SW480 (cell line): ENCODE measurements at places on chromosomes 13 and 19.

DNA sequence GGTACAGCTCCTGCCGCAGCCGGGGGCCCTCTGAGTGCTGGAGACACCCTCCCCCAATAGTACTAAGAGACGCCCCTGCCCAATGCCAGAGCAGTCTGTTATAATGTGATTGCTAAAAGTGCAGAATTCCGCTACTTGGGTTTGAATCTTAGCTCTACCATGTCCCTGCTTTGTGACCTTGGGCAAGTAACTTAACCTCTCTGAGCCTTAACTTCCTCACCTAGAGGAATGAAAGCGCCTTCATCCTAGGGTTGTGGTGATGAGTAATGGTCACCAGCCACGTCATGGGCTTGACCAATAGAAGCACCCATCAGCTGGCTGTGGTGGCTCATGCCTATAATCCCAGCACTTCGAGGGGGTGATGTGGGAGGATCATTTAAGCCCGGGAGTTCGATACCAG, 6.5 kb downstream of the PLEKHG2 start:
- no peak for DNase-seq

DNA sequence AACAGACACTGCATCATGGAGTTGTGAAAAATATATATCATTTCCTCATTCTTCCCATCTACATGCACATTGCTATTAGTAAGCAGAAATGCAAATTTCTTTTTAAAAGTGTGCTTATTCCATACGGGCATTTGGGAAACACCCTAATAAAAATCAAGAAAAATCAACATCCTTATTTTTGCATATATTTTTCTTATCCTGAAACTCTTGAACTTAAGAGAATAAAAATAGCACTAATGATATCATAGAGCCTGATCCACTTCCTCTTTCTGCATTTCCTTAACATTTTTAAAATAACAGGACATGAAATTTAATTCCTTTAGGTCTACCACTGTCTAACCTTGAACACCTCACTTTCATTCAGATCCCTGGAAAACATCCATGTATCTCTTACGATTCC, 123.3 kb downstream of the VWA8 start:
- DNase-seq = no peak

- DNase-seq = no peak
Observed at GRCh38 chr19:39145180-39145953, 19.8 kb downstream of the PAK4 start.

DNA sequence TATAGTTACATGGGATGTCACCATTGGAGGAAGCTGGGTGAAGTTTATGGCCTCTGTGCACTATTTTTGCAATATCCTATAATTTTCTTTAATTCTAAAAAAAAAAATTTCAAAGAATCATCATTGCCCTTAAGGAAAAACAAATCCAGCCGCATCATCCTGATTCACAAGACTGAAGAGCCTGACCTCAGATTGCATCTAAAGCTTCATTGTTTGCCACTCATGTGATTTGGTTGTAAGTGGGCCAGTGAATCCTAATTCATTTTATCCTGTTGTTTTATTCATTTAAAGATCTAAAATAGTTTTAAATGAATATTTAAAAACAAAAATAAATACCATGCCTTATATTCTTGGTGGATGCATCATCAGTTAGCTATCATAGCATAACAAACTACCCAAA, 504.5 kb downstream of the TBC1D4 start:
- no peak for DNase-seq

- DNase-seq = peak; percentile 62
Observed at GRCh38 chr19:35135389-35135909, 590 bp upstream of the LGI4 start.

DNA sequence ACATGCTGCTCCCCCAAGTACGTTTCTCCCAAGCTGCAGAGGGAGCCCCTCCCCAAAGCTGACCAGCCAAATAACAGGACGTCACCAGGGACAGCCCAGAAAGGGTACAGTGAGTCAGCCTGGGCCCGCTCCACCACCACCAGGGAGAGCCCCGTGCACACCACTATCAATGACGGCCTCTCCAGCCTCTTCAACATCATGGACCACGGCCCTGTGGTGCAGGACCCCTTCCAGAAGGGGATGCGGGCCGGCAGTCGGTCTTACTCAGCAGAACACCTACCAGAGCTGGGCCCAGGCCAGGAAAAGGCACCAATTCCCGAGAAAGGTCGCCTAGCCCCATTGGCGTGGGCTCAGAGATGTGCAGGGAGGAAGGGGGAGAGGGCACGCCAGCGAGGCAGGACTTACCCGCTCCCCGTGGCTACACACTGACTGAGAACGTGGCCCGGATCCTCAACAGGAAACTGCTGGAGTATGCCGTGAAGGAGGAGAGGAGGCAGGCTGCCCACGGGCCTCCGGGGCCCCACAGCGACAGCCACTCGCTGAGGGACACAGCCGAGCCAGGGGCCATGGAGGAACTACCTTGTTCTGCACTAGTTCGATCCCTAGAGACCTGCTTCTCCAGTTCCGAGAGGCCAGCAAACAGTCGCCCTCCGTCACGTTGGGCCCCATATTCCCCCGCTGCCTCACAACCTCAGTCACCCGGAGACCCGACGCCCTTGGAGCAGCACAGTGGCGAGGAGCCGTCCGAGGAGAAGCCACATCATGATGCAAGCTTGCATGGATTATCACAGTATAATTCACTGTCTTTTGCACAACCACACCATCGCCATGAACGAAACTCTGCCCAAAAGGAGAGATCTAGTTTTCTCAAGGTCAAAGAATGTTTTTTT, 815.9 kb upstream of the KLHL1 start:
- DNase-seq = no peak

- no peak for DNase-seq
Observed at GRCh38 chr13:40993987-40994386, 25.1 kb downstream of the ELF1 start.

- no peak for DNase-seq
Observed at GRCh38 chr13:99326012-99326411, 18.8 kb upstream of the GPR183 start.

DNA sequence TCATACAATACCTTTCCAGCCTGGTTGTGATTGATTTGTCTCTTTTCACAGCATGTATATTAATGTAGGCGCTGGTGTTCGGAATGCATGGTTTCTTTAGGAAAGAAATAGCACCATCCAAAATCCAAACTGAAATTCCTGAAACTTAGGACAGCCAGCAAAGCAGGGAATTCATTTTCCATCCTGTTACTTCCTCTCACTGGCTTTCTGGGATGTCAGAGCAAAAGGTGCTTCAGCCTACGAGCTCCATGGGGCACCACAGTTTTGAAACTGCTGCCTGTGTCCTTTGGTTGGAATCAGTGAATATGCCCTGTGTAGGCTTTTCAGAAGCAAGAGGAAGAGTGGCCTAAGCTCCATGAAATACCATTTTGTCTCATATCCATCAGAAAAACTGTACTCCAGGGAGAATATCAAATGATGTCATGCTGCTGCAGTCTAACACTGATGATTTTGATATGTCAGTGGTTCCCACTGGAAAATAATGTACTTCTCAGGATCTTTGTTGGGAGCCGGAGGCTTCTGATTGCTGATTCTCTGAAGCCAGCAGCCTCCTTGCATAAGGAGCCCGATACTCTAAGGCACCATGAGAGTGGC, 117.8 kb upstream of the SERP2 start:
- no peak for DNase-seq

- no peak for DNase-seq
Observed at GRCh38 chr13:49225223-49226042, 5.3 kb downstream of the MLNR start.

- no peak for DNase-seq
Observed at GRCh38 chr19:2180114-2180513, 16.4 kb downstream of the DOT1L start.

DNA sequence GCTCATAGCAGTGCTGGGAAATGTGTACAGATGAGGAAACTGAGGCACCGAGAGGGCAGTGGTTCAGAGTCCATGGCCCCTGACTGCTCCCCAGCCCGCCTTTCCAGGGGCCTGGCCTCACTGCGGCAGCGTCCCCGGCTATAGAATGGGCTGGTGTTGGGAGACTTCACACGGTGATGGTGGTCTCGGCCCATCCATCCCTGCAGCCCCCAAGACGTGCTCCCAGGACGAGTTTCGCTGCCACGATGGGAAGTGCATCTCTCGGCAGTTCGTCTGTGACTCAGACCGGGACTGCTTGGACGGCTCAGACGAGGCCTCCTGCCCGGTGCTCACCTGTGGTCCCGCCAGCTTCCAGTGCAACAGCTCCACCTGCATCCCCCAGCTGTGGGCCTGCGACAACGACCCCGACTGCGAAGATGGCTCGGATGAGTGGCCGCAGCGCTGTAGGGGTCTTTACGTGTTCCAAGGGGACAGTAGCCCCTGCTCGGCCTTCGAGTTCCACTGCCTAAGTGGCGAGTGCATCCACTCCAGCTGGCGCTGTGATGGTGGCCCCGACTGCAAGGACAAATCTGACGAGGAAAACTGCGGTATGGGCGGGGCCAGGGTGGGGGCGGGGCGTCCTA, 15.9 kb downstream of the LDLR start:
- DNase-seq = no peak

DNA sequence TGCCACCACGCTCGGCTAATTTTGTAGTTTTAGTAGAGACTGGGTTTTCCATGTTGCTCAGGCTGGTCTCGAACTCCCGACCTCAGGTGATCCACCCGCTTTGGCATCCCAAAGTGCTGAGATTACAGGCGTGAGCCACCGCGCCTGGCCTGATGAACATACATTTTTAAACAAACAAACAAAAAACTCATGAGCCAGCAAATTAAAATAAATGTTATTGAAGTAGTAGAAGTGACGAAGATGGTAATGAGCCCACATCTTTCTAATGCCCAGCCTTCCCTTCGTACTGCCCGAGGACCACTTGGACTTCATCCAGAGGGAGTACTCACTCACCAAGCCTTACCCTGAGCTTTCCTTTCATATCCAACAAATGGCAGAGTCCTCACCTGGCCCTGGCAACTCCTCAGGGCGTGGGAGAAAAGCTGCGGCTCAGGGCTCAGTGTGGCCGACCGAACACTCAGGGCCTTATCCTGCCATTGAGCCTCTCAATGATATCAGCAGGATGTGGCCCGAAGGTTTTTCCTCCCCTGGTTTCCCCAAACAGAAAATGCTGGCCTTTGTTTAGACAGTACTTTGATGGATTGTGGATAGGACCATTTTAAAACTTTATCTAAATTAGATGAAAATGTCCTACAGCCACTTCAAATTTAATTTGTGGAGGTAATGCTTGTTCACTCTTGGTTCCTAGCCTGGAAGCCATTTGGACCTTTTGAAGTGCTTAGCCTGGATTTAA, 22.8 kb upstream of the ABCC4 start:
- DNase-seq = no peak

DNA sequence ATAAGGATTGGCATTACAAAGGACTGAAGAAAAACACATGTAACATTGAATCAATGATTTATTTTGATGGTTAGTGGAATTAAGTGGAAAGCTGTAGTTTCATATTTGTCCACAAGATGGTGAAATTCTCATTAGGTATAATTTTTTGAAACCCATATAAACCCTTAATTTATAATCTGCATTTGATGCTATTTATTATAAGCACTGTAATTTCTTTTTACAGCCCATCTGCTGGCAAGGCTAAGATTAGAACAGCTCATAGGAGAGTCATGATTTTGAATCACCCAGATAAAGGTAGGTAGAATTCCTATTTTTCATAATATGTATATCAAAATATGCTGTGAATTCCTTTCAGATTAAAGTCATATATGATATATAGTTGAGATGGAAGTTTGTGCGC, 62.2 kb downstream of the DNAJC15 start:
- peak; percentile 22 for DNase-seq

GRCh38 chr13:113723410-113724015, 35.5 kb upstream of the TMEM255B start:
- no peak for DNase-seq
